ENCODE measurements at places on chromosomes 16 and 17. TPM values are rescaled to one million over a fixed set of nuclear protein-coding genes. Genes with fewer than 3 reads are reported as not detected.

TMEM231 gene
- total RNA-seq: 3.4 TPM

RPTOR gene
- total RNA-seq: 59.9 TPM

TEKT5 gene
- total RNA-seq: not detected

MC1R gene
- total RNA-seq: 5.8 TPM

OR1F1 gene
- not detected for total RNA-seq

ZNF423 gene
- not detected for total RNA-seq

All from activated T-helper 2 cell treated with anti-CD3 and anti-CD28 coated beads, Interferon-gamma antibody, Interleukin-2, Interleukin-4, amounts not matched to agents 10 μg/mL and 5 μg/mL and 100 μg/mL, durations not matched to agents 14 hours and 24 hours and 36 hours (primary cell).